ENCODE measurements at places on chromosomes 12 and 14.

- DNase-seq, result no peak
Measured at GRCh38 chr14:21072781-21073339, 2.8 kb downstream of the ARHGEF40 start.

DNA sequence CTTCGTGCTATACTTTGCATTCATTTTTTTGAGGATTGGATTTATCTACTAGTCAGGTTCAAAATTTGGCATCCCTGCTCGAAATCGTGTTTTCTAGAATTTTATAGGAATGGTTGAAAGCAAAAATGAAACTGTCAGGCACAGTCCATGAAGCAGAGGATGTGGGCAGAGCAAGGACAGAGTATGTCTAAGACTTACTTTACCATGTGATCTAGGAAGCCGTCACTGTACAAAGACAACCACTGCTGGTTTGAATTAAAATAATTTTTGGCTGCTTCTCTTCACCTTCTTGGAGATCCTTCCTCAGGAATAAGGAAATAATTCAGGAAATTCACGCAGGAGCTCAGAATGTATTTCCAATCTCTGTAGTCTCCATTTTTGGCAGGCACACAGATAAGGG is 31.6 kb upstream of the SGPP1 start:
- peak; percentile 45 for DNase-seq

DNA sequence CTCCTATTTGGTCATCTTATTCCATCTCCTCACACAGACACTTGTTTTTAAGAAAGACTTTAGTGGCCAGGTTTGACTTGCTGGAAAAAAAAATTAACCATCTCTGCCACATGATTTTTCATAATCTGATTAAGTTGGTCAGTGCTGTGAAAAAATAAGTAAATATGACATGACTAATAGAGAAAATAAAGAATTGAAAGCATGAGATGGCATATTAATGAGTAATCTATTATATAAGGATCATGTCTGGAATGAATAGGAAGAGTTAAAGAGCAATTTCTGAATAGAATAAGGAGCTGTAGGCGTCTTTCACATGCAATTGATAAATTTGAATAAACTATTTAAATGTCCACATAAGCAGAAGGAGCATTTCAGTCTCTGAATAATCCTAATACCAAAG is 12.2 kb upstream of the SLCO1B1 start:
- no peak for DNase-seq

- DNase-seq, result no peak
Measured at GRCh38 chr12:80979816-80980215, 42.1 kb upstream of the LIN7A start.

Measured in CD4-positive, alpha-beta T cell treated with Interleukin-4 for 4 hours (primary cell).